ENCODE measurements at places on chromosomes 7 and 10.

DNA sequence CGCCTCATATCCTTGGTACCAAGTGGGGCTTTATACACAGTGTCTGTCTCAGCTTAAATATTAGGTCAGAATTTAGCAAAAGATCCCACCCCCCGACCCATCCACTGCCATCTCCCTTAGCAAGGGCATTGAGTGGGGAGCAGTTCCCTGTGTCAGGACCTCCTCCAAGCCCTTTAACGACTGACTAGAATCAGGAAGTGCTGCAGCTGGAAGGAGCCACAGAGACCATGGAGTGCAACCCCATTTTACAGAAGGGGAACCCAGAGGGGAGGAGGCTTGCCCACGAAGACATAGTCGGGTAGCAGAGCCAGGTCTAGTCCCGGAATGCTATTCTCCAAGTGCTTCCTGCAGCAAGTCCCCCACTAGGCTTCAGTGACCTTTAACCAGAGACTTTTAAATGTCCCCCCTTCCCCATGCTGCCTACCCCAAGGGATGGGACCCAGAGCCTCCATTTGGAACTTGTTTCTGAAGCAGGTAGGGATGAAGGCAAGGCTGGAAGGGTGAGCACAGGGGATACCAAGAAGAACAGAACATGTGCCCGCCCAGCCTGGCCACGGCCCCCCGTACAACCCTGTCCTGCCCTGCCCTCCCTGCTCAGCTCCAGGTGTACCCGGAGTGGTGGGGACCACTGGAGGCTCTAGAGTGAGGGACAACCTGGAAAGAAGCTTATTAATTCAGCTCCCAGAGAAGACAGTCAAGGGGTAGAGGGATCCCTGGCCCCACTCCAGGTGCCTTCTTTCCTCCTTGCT, 41.3 kb downstream of the C10orf105 start:
- DNase-seq = no peak

DNA sequence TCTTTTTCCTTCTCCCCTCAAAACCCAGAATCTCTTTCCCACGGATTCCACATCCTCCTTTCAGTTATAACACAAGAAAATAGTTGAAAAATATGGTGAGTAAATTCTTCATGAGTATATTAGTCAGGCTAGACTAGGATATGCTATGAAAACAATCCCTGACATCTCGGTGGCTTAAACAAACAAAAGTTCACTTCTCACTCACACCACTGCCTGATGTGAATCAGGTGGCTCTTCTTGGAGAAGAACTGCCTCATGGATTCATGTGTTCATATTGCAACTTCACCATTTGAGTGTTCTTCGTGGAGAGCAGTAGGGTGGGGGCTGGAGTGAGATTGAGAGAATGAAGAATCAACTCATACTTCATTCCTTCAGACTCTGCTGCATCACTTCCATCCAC, 204.1 kb downstream of the PHF14 start:
- no peak for DNase-seq

DNA sequence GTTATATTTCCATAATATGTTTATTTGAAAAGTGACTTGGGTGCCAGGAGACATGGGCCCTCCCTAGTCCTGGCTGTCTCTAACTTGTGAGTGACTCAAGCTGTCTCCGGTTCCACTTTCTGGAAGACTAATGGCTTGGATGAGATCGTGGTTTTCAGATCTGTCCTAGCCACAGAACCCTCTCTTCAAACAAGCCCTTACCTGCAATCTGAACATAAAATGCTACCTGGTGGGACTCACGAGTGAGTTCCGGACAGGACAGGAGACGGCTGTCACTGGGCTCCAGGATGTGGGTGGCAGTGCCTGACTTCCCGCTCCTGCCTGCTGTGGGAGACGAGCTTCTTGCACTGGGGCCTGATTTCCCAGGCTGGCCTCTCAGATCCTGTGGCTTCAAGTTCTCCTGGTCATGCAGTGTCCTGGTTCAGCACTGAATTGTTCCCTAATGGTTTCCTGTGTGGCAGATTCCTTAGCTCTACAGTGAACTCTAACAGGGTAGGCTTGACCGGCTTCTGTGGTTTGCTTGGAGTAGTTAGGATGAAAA, 26.0 kb upstream of the PFKFB3 start:
- DNase-seq = no peak

- no peak for DNase-seq
These were observed 121.2 kb downstream of the SLC25A13 start for GRCh38 chr7:96200740-96201139.

DNA sequence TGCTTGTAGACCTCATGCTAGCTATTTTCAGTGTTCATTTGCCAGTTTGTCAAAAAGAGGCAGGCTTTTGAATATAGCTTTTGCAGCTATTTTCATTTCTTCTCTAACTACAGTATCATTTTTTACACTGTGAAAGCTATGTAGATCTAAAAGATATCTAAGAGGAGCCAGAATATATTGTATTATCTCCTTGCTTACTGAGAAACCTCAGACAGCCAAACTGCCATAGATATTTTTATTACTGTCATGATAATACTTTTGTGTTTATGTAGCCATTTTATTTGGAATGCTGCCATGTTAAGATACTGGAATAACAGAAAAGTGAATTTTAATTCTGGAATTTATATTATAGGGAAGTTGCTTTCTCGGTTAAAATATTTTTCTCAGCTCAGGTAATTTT, 37.2 kb downstream of the ANKIB1 start:
- DNase-seq = no peak

GRCh38 chr7:15584575-15584974, 22.8 kb upstream of the AGMO start:
- DNase-seq = no peak

DNA sequence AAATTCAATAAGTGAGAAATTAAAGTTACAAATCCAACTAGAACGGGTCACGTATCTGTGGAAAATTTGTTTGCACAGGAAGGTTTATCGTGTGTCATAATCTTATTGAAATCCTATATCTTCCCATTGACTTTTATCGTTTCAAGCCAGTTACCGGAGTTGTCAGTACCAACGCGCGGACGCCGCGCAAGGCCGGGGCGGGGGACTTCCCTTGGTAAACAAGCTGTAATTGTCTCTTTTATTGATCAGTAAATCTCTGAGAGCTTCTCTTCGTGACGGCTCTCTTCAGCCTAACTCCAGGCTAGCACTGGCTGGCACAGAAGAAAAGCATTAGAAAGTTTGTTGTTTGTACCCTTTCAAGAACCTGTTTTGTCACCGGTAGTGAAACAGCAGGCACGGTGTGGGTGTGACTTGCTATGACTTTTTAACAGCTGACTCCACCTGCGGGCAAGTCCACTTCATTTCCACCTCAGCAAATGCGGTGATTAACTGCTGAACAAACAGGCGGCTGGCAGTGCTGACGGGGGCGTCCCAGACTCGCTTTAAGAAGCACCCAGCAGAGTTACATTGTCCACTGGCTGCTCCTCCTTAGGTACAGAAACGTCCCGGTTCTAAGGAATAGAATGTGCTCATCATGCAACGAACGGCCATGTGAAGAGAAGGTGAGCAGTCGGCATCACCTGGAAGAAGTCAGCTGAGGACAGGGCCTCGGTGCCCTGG, 215.8 kb downstream of the MAD1L1 start:
- DNase-seq = no peak

- no peak for DNase-seq
These were observed 273.6 kb downstream of the PLXDC2 start for GRCh38 chr10:20089879-20090278.

- DNase-seq = no peak
These were observed 9.1 kb downstream of the C10orf62 start for GRCh38 chr10:97598407-97599271.

GRCh38 chr10:62045765-62046521, 144.4 kb downstream of the ARID5B start:
- DNase-seq = no peak

- DNase-seq = no peak
These were observed 108.8 kb upstream of the CDK1 start for GRCh38 chr10:60669501-60669900.

DNA sequence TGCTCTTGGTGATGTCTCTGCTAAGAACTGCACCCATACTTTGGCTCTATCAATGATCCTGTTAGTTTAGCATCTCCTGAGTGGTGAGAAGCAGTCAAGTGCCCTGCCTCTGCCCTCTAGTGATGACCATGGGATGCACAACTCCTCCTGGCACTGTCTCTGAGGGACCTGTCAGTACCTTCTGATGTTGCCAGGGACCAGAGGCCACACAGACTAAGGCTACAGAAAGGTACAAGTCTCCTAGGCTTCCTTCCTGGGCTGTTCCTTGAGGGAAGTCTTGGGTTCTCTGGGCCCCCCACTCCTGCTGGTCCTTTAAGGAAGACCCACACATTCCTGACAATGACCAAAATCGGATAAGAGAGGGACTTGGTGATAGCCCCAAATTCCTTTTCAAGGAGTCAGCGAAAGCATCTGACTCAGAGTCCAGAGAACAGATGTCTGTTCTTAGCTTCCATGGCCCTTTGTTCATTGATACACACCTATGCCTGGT, 15.3 kb downstream of the NKX2-3 start:
- peak; percentile 43 for DNase-seq

- DNase-seq = no peak
These were observed 335.6 kb upstream of the HGF start for GRCh38 chr7:82105463-82105862.

GRCh38 chr10:101843032-101844021, at the start of gene KCNIP2:
Gene KCNIP2, minus strand, starts transcription at chr10:101843800. Its CDS starts 232 bp downstream, at chr10:101843568.
- DNase-seq = peak; percentile 89

DNA sequence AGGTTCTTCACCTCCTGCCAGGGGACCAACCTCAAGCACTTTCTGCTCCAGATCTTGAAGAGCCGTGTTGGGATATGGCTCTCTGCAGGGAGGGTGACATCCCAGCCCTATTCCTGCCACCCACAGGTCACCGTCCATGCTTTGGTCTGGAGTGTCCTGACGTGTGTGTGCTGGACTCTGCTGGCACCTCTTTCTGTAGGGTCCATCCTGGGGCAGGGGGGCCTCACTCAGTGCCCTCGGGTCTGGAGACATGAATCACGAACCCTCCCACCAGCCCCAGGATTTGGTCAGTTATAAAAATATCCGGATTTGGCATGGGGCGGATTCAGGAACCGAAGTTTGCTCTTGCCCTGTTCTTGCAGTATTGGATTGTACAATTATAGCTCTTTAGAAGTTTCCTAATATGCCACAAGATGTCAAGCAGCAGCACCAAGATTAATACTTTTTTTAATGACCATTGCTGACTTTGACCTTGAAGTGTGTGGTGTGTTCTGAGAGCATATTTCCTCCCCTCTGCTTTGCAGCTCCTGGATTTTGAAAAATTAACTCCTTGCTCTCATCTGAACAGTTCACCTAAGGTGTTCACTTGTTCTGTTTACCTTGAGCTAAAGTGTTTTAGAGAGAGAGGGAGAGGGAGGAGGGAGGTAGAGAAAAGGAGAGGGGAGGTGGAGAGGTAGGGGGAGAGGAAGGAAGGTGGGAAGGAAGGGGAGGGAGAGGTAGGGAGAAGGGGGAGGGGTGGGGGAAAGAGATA, 95.4 kb upstream of the SHH start:
- no peak for DNase-seq

DNA sequence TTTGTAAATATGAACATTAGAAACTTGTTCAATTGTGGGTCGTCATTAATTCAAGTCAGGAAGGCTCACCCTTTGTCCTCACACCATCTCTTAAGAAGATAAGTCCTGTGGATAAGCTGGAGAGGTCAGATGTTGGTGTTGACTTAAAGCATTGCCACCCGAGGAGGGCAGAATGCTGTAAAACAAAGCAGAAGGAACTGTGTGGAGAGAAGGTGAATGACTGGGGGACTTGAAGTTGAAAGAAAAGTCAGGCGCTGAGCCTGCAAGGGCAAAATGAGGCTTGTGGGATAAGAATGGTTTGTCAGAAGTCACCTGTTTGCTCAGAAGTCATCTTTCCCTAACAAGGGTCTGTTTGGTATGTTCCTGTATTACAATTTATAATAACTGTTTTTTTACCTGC, 9.1 kb downstream of the RPA3 start:
- no peak for DNase-seq

DNA sequence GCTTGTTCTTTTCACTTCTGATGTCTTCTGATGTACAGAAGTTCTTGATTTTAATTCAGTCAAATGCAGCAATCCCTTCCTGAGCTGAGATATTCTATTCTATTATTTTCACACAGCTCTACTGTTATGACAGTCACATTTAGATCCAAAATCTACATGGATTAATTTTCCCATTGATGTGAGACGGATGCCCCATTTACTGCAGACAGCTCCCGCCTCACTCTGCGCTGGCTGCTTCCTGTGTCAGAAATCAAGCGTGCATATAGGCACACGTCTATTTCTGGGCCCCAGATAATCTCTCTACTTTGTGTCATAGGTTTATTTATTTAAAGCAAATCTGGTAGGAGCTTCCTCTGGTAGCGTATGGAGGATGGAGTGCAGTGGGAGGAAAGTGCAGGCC, 6.7 kb downstream of the BNIP3 start:
- DNase-seq = no peak

- DNase-seq = no peak
These were observed 20.7 kb downstream of the POLL start for GRCh38 chr10:101567165-101568006.

GRCh38 chr7:80584778-80585177, 53.7 kb upstream of the CD36 start:
- no peak for DNase-seq

DNA sequence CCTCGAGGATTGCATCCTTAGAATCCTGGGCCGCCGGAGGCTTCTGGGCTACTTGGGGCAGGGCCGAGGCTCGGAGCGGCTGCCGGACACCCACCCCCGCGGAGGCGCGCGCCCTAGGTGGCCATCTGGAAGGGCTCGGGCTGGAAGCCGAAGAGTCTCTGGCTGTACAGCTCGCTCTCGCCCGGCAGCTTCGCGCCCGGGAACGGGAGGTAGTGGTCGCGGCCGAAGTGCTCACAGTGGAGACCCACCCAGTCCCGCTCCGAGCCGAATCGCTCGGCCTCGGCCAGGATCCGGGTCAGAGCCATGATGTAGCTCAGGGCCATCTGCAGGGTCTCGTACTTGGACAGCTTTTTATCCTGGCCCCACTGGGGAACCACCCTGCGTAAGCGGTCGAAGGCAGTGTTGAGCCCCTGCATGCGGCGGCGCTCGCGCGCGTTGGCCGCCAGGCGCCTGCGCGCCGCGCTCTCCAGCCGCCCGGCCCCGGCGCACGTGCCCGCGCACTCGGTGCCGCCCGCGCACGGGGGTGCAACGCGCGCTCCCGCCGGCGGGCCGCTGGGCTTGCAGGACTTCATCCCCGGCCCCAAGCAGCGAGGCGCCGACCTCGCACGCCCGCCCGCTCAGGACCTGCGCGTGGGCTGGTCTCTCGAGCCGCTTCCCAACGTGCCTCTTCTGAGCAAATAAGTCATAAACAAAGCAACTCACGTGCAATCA, 652 bp downstream of the ATOH7 start:
- DNase-seq = peak; percentile 91

GRCh38 chr10:6713716-6714115, 133.6 kb upstream of the PRKCQ start:
- DNase-seq = no peak

- no peak for DNase-seq
These were observed 322.4 kb downstream of the HGF start for GRCh38 chr7:81447351-81447952.

GRCh38 chr7:92034116-92034515, 93.5 kb downstream of the AKAP9 start:
- DNase-seq = no peak

DNA sequence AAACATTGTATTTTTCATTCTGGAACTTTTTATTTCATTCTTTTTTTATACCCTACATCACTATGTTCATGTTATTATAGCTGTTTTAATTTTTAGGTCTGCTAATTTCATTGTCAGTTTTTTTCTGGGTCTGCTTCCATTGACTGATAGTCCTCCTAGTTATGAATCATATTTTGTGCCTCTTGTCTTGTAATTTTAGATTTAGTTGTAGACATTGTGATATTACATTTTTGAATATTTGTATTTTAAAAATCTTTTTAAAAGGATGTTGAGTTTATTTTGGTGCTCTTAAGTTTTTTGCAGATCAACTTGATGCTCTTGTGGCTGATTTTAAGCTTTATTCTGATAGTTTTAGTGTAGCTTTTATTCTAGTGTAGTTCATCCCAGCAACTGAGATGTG, 57.6 kb downstream of the BTRC start:
- DNase-seq = no peak

Measured in GM13976 (cell line).